ENCODE measurements at places on chromosomes 7 and 10.

DNA sequence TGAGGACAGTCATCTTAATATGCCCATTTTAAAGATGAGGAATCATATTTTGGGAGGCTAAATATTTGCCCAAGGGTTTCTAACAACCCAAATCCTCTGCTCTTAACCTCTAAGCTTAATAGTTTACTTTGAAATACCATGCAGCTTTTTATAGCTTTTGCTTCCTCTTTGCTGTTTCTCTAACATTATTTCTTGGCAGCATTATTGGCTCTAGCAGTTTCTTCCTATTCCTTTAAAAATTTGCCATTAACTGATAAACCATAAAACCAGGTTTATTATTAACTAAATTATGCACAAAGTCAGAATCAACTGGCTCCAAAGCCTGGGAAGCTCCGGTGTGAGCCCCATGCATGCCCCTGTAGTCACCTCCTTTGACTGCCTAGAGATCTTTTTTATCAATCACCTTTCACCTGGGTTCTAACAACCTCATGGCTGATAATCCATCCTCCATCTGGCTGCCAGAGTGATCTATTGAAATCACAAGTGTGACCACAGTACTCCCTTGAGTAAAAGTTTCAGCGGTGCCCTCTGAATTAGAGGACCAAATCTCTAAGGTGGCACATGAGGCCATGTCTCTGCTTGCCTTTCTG lies 62.4 kb downstream of the ITGB8 start:
- no peak for DNase-seq

DNA sequence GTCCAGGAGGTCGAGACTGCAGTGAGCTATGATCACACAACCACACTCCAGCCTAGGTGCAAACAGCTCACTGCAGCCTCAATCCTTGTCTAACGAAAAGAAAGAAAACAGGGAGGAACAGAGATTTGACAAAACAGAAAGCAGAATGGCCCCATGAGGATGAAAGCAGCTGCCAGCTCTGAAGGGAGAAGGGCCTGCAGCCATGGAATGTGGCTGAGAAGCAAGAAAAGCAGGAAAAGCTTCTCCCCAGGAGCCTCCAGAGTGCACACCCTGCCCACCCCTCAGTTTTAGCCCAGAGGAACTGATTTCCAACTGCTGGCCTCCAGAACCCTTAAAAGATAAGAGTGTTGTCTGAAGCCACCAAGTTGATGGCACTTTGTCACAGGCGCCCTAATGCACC lies 13.0 kb downstream of the ESYT2 start:
- DNase-seq = no peak

DNA sequence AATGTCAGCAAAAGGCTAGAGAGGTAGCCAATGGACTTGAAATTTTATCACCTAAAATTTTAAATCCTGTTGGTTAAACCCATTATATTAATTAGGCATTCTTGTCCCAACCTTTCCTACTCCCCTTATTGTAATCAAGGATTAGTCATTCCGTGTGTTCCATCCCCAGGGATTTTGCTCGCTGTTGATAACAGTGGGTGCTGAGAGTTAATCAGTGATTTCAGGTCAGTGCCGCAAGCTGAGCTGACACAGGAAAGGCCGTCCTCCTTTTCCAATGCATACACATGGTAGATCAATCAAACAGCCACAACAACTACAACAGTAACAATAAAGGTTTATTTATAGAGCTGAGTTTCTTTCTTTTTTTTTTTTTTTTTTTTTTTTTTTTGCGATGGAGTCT lies 271.4 kb downstream of the ACTR3B start:
- DNase-seq = no peak

- no peak for DNase-seq
Measured at GRCh38 chr7:105022458-105022857, 8.5 kb downstream of the KMT2E start.

DNA sequence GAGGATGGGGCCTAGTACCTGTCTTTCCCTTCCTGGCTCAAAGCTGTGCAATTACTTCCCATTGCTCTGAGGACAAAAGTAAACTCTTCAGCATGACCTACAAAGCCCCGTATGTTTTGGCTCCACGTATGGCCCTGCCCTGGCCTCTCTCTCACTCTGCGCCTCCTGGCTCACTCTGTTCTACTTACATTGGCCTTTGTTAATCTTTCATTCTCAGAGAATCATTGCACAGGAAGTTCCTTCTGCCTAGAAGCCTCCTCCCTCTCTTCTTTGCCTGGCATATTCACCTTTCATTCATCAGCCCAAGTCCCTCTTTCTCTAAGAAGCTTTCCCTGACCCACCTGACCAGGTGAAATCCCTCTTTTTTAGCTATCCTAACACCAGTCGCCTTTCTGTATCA lies 23.9 kb downstream of the LIPM start:
- no peak for DNase-seq

DNA sequence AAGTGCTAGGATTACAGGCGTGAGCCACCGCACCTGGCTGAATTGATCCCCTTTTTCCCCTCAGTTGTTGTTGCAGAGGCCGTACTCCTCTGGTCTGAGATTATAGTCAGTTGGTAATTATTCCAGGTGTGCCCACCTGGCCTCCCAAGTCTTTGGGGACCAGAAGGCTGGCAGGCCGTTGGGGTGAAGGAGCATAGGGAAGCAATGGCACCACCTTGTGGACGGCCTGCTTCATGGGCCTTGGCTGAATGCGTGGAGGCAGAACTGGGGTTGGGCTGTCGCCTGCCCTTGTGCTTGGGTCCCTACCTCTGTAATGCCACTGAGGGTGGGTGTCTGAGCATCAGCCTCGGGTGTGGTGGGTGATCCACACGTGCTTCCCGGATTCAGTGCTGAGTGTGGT lies 125.7 kb downstream of the RGS10 start:
- peak; percentile 25 for DNase-seq

DNA sequence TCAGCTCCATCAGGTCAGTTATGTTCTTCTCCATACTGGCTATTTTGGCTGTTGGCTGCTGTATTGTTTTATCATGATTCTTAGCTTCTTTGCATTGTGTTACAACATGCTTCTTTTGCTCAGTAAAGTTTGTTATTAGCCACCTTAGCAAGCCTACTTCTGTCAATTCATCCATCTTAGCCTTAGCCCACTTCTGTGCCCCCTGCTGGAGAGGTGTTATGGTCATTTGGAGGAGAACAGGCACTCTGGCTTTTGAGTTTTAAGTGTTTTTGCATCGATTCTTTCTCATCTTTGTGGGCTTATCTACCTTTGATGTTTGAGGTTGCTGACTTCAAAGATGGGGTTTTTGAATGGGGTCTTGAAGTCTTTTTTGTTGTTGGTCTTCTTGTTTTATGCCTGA lies 204.6 kb upstream of the FOXP2 start:
- DNase-seq = no peak

Data from stimulated activated CD8-positive, alpha-beta memory T cell treated with anti-CD3 and anti-CD28 coated beads, Interleukin-15, amount 100 ng/mL, for 24 hours (primary cell).